D721Med (cell line): ENCODE measurements at places on chromosomes 5 and 9.

DNA sequence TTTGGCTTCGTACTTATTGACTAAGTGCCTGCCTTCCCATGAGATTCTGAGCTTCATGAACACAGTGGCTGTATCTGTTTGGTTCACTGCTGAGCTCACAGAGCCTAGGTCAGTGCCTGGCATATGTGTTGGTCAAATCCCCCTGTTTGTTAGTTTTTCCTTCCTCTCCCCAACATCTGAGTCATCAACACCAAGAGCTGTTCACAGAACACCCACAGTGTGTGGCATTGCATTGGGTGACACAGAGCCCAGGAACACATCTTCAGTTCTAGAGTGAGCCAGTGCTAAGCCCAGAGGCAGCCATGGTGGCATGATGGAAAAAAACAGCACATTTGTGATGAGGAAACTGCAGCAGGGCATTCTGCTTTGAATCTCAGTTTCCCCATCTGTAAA lies 294.6 kb downstream of the SEC61B start:
- no peak for DNase-seq

DNA sequence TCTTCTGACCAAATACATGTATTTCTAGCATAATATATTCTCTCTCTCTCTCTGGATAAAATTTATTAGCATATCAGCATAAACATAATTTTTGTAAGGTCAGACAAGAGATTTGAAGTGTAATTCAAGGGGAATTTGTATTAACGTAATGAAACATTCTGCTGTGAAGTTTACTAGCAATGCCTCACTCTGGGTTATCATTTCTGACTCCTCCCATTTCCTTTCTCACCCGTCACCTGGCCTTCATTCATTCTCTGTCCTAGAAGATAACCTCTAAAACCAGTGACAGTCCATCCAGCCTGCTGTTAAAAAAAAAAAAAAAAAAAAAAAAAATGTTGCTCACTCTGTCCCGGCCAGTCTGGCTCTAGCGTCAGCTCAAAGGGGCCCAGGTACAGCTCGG lies 27.1 kb downstream of the GRAMD2B start:
- no peak for DNase-seq

GRCh38 chr5:67620424-67621397 lies 424.1 kb upstream of the CD180 start:
- DNase-seq, result no peak

DNA sequence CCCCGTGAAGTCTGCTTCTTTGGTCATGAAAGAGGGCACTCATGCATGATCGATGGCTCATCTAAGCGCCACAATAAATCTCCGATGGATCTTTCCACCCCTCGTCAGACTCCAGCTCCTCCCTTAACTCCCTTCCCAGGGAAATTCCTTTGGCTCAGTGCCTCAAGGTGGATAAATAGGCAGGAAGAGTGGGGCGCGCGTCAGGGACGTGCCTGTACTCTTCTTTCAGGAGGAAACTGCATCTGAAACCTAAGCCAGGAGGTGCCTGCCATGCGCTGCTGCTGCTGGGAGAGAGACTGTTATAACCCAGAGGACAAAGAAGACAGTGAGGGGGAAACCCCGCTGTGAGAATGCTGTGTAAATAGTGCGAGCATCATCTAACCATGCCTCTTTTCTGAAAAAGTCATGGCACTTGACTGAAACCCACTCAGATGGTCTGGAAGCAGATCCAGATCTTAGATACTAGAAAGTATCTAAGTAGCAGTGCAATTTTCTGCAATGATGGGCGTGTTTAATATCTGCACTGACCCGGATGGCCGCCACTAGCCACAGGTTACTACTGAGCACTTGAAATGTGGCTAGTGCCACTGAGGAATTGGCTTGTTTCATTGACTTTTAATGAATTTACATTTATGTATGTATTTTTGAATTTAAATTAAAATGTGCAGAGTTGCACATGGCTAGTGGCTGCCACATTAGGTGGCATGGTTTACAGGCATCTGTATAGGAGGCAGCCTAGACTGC lies 120.3 kb upstream of the BASP1 start:
- no peak for DNase-seq

- no peak for DNase-seq
Observed at GRCh38 chr5:135693371-135693955, 114.7 kb upstream of the CXCL14 start.

GRCh38 chr9:90904706-90905478 lies 103.3 kb downstream of the SYK start:
- no peak for DNase-seq

DNA sequence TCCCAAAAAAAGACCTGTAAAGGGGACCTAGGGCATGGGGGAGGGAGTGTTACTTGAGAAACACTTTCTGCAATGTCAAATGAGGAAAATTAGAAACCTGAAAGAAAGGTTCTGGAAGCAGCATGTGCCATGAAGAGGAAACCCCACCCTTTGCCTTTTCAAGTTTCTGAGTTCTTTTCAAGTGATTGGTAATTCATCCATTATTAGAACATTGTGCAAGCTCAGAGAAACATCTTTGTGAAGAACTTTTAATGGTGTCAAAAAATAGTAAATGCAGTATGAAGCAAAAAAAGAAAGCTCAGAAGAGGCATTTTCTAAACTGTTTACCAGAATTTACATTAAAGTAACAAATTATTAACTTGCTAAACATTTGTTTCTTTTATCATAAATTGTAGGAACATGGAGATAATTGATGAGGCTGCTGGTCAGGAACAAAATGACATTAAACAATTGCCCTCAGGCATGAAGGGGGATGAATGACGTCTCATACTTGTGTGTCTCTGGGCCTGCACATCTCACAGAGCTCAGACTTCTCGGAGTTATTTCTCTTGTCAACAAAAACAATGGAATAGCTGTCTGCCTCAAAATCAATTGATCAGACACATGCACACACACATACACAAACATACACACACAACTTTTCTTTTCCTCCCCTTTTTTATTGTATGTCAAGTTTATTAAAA lies 1946.0 kb upstream of the CDH6 start:
- no peak for DNase-seq

DNA sequence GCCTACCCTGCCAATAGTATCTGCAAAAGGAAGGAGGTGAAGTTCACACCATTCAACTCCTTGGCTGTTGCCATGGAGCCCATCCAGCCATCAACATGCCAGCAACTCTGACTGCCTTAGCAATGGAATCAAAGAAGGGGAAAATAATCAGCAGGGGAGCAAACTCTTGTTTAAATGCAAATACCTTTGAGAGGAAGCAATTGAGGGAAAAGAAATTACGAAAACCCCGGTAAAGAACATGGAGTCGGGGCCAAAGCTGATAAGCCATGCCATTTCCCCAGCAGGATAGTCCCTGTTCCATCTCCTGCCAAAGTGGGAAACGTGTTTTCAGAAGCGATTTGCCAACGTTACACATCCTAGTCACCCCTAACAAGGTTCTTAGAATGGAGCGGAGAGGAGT lies 69.0 kb downstream of the MFAP3 start:
- DNase-seq, result no peak

GRCh38 chr5:32785611-32786254 lies 74.6 kb downstream of the NPR3 start:
- no peak for DNase-seq

DNA sequence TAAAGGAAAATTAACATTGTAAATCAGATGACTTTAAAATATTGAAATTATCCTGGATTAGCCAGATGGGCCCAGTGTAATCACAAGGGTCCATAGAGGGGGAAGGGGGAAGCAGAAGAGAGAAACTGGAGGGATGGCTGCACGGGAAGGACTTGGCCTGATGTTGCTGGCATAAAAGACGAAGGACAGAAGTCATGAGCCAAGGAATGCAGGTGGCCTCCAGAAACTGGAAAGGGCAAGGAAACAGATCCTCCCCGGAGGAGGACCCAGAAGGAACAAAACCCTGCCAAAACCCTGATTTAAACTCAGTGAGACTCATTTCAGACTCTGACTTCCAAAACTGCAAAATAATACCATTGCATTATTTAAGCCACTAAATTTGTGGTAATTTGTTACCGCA lies 100.2 kb downstream of the ADAMTS2 start:
- no peak for DNase-seq

DNA sequence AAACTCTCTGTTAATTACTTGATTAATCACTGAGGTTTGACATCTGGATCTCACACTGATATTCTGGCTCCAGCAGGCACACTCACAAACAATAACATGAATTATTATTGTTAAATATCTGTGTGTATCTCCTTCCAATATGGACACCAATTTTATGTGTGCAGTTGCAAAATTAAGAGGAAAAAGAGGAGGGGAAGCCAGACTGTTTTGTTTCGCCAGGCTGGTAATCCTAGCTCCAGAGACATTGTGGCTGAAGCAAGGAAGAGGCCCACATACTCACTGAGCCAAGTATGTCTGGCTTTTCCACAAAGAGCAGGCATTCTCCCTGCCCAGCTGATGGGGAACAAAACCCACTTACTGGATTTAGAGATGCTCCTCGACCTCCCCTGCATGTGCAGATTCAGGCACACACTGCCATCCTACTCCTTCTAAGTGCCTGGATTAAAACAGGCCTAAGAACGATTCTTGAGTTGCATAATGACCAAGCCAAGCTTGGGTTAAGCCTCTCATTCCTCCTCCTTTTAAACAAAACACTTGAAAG lies 181.9 kb downstream of the ESM1 start:
- DNase-seq, result no peak
